ENCODE measurements at places on chromosomes 2 and 18. TPM values are rescaled to one million over a fixed set of nuclear protein-coding genes. Genes with fewer than 3 reads are reported as not detected.

- DNase-seq: no peak
These were observed 16.0 kb upstream of the MARCHF4 start for GRCh38 chr2:216388046-216388884.

PDE1A gene
- 51.0 TPM for total RNA-seq

CEBPZOS gene
- total RNA-seq: 22.8 TPM

DNA sequence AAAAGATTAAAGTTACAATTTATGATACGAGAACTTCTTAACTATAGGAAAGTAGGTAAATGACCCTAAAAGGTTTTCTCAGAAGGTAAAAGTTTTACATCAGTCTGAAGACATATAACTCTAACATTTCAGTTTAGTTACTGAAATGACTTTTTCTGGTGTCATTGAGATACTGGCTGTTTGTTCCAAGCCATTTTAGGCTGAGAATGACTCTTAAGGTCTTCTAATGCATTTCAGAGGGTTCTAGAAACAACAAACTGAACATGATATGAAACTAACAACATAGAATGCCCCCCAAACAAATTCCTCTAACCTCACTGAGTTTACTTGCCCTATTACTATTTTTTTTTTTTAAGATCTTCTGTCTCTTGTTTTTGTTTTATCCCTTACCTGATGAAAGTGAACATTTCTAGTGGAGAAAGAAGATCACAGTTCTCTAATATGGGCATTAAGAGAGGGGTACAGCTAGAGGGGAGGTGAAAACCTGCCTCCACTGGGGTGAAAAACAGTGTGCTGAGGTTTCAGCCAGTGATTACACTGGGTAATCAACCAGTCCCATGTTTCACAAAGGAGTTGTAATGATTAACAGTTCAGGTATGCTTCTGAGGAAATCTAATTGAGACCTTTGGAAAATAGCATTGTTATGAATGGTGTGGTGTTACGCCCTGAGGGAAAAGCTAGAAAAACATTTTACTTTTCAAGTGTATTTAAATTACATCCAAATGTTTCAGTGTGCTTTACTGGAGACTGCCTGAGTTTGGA lies 11.2 kb downstream of the NABP1 start:
- DNase-seq: no peak

DNA sequence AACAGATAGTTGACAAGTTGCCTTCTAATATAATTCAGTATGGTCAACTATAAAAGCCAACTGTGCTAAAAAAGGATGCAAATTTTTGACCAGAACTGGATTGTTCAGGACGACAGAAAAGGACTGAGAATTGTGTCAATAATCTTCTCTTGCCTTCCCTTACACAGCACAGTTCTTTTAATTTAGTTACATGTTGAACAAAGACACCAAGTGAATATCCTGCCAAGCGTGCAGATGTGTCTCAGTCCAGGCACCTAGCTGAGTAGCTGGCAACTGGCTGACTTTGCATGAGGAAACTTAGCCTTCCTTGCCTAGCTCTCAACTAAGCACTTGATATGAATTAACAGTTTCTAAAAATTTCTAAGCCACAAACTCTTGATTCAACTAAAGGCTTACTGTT lies 801.4 kb downstream of the BCL11A start:
- DNase-seq: no peak

ZNF514 gene
- total RNA-seq: 24.5 TPM
